ENCODE measurements at places on chromosomes 1 and 21. TPM values are rescaled to one million over a fixed set of nuclear protein-coding genes. Genes with fewer than 3 reads are reported as not detected.

Gene GPR137B
- total RNA-seq: 7.2 TPM

Gene VWA5B1
- not detected for total RNA-seq

Gene TTLL7
- 0.41 TPM for total RNA-seq

Gene GBP4
- total RNA-seq: 38.3 TPM

Gene KCNA3
- 15.5 TPM for total RNA-seq

DNA sequence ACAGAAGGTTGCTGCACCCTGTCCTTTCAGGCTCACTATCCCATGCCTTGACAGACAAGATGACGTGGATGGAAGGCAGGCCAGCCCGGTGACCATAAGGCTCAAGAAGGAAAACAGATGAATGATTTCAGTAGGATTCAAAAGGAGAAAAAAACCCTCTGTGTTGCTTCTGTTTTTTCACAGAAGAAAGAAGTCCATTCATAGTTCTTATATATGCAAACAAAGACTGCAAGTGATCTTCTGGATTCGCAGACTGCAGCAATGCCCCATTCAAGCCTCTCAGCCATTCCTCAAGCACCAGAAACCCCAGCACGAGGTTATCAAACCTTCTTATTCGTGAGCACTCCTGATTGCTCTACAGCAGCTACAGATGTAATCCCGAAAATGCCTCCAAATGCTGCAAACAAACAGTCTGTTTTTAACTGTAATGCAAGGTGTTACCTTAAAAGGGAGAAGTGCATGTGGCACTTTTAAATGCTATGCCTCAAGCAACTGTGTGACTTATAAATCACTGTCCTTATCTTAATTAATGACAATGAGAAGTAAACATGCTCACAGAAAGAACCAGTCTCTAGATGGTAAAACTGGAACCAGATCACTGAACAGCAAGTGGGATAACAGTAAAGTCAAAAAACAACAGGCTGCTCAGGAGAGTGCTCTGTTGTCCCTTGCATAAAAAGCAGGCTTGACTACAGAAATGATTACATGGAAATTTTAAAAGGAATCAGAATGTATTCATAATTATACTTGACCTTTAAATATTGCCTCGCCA lies 173.9 kb downstream of the HHIPL2 start:
- DNase-seq: no peak
- H3K27me3 ChIP-seq: no peaks in the 10 kb centered on the region
- H3K27ac ChIP-seq: no peak overlapping the region

GRCh38 chr21:43939443-43940328 lies 72.4 kb upstream of the TRAPPC10 start:
- H3K4me1 ChIP-seq: peaks cover 18% of the 10 kb centered on the region
- H3K36me3 ChIP-seq: peaks cover 4% of the 10 kb centered on the region
- H3K27ac ChIP-seq: peak overlapping the region; percentile 67
- peak overlapping the region; percentile 80 for H3K4me3 ChIP-seq

DNA sequence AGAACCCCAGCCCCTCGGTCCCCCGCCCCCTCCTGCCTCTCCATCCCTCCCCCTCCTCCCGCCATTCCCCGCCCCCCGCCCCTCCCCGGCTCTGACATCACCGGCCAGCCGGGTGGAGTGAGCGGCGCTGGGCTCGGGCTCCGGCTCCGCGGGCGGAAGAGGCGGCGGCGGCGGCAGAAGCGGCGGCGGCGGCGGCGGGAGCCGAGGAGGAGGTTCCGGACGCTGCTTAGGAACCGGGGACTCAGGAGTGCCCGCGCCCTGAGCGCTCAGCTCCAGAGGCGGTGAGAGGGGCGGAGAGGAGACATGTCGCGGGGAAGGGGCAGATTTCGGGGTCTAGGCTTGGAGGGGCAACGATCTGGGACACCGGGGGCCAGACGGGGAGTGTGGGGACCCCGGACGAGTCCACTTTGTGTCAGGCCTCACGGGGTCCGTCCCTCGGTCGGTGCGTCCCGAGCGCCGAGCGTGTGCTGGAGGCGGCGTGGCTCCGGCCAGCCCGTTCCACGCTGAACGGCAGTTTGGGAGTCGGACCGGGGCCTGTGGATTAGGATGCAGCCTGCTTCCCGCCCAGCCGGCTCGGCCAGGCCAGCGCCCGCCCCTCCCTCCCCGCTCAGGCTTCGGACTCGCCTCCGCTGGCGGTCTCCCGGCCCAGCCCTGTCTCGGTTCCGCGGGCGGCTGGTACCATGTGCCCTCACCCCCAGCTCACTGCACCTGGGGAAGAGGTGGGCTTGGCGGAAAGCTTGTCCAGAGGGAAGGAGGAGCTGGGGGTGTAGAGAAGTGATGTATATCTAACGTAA lies at the start of gene PEA15:
PEA15 (plus strand) TSS at position 143 of the 794 bp plus-strand sequence. CDS start 6,161 bp downstream, outside the sequence.
- H3K4me1 ChIP-seq: peaks cover 48% of the 10 kb centered on the region
- H3K36me3 ChIP-seq: peaks cover 16% of the 10 kb centered on the region
- H3K4me3 ChIP-seq: peak within 1 kb of the TSS; percentile 82
- H3K27me3 ChIP-seq: no peaks in the 10 kb centered on the region
- DNase-seq: peak; percentile 70
- H3K27ac ChIP-seq: peak within 1 kb of the TSS; percentile 87

- no peak for DNase-seq
- H3K27me3 ChIP-seq: no peaks in the 10 kb centered on the region
- H3K4me1 ChIP-seq: no peaks in the 10 kb centered on the region
- H3K36me3 ChIP-seq: peaks cover 33% of the 10 kb centered on the region
These were observed 50.1 kb downstream of the TUT4 start for GRCh38 chr1:52502789-52503188.

GRCh38 chr1:6012529-6013318 lies 20.5 kb upstream of the NPHP4 start:
- DNase-seq: no peak
- H3K36me3 ChIP-seq: no peaks in the 10 kb centered on the region
- no peak overlapping the region for H3K27ac ChIP-seq
- no peaks in the 10 kb centered on the region for H3K27me3 ChIP-seq
- no peak overlapping the region for H3K4me3 ChIP-seq

DNA sequence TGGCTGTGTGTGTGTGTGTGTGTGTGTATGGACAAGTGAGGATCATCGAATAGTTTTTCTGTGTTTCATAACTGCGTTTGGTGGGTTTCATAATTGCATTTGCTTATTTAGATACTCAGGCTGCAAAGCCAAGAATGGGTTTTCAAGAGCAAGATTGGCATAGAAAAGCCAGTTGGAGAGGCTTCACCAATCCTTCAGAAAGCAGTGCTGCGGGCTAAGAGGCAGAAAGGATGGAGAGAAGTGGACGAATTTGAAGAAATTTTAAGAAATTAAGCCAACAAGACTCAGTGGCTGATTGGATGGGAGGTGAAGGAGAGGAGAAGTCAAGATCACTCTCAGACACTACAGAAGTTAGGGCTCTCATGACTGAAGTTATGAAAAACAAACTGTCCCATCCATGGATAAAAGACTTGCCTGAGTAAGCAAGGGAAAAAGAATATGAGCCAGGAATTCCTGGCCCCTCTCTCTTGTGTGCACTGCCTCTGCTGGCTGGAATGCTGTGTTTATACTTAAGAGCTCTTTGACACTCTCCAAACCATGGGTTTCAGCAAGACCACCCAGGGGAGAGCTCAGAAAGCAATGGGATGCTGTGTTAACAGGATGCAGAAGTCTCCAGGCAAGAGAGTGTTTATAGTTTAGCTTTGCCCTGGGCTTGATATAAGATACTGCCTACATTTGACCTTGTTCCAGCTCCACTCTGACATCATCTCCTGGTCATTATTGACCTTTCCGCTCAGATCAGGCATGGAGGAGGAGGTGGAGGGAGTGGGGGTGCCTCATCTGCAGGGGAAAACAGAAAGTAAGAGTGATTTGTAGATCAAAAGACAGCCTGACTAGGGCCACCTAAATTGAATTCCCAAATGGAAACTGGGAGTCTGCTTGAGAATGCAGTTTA lies 232.0 kb upstream of the PLXNA2 start:
- no peak overlapping the region for H3K4me3 ChIP-seq
- H3K27ac ChIP-seq: no peak overlapping the region
- peaks cover 5% of the 10 kb centered on the region for H3K27me3 ChIP-seq
- no peaks in the 10 kb centered on the region for H3K4me1 ChIP-seq
- H3K36me3 ChIP-seq: no peaks in the 10 kb centered on the region
- DNase-seq: no peak

DNA sequence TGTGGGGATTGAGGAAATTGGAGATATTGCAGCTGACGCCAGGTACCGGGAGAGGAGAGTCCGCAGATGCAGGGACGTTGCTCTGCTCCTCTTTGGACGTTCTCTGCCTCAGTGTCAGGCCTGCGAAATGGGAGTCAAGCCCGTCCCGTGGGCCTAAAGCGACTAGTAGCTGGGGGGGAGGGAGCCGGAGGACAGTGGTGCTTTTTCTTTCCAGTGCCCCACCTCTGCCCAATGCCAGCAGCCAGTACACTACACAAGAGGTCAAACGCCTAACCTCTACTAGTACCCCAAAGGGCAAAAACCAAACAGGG lies 413.6 kb upstream of the ESRRG start:
- no peak overlapping the region for H3K27ac ChIP-seq
- DNase-seq: no peak
- H3K4me3 ChIP-seq: no peak overlapping the region
- H3K36me3 ChIP-seq: no peaks in the 10 kb centered on the region
- peaks cover 66% of the 10 kb centered on the region for H3K27me3 ChIP-seq
- peaks cover 5% of the 10 kb centered on the region for H3K4me1 ChIP-seq

DNA sequence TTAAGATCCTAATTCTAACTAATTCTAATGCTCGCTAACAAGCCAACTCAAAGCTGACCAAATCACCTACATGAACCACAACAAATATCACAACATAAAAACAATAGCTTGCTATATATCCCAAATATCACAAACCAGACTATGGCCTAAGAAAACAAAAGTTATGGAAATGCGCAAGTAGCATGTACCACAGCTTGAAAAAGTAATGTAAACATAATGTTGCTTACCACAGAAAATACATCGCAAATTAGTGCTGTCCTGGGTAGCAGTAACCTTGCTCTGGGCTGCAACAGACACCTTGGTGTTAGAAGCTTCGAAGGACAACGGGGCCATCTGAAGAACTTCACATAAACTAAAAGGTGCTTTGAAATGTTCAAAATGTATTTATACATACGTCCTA lies 107.4 kb upstream of the LBR start:
- H3K36me3 ChIP-seq: no peaks in the 10 kb centered on the region
- DNase-seq: no peak
- H3K4me1 ChIP-seq: no peaks in the 10 kb centered on the region
- H3K27ac ChIP-seq: no peak overlapping the region

DNA sequence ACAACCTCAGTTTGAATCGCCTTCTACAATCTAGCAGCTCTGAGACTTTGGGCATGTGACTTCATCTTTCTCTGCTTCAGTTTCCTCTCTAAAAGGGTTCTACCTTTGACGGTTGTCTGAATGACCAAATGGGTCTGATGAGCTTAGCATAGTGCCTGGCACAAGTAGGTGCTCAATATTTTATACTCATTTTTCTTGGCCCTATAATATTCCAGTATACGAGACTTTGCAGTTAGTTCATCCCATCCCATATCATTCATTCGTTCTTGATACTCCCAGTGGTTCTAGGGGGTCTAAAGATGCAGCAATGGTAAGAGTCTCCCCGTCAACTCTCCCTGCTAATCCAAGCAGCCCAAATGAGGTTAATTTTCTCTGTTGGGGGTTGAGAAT lies 67.6 kb downstream of the ALPL start:
- peaks cover 10% of the 10 kb centered on the region for H3K27me3 ChIP-seq
- DNase-seq: no peak
- H3K27ac ChIP-seq: no peak overlapping the region
- no peak overlapping the region for H3K4me3 ChIP-seq
- no peaks in the 10 kb centered on the region for H3K36me3 ChIP-seq

DNA sequence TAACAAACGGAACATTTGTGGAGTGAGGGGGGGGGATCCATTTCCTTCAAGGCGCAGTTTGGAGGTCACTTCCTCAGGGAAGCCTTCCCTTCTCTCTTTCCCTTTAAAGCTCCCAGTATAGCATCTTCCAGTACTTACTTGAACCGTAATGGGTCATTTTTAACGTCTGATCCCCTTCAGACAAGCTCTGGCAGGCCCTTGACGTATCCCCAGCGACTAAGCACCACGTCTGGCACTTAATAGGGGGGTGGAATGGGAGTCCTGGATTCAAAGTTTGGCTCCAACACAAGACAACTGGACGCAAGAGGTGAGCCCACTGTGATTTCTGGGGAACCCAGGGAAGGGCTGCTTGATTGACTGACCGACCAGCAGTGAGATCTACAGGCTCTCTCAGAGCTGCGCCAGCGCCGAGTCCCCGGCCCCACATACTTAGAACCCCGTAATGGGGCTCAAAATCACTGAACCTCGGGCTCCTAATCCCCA lies 441 bp downstream of the YARS1 start:
- peaks cover 51% of the 10 kb centered on the region for H3K36me3 ChIP-seq
- no peaks in the 10 kb centered on the region for H3K27me3 ChIP-seq
- peak overlapping the region; percentile 98 for H3K27ac ChIP-seq

DNA sequence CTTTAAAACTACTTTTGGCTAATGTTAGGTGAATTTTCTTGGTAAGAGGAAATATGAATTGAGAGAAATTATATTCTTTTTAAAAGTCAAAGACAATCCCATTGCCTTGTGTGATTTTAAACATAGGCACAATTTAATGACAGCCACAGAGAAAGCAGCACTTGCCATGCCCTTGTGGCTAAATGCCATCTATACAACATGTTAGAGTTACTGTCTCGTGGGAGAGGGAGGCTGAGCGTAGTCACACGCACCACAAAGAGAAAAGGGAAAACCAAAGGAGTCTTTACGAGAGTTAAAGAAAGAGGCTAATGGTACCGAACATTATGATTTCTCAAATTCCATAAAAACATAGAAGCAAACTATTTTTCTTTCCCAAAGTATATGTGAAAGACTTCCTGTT lies 537.9 kb downstream of the PTPRC start:
- H3K4me3 ChIP-seq: no peak overlapping the region
- DNase-seq: no peak
- H3K4me1 ChIP-seq: peaks cover 30% of the 10 kb centered on the region
- H3K36me3 ChIP-seq: no peaks in the 10 kb centered on the region

- peaks cover 4% of the 10 kb centered on the region for H3K36me3 ChIP-seq
- H3K27ac ChIP-seq: no peak overlapping the region
- DNase-seq: no peak
- H3K4me1 ChIP-seq: no peaks in the 10 kb centered on the region
- H3K4me3 ChIP-seq: no peak overlapping the region
These were observed 124.6 kb downstream of the HLCS start for GRCh38 chr21:36841866-36842265.

DNA sequence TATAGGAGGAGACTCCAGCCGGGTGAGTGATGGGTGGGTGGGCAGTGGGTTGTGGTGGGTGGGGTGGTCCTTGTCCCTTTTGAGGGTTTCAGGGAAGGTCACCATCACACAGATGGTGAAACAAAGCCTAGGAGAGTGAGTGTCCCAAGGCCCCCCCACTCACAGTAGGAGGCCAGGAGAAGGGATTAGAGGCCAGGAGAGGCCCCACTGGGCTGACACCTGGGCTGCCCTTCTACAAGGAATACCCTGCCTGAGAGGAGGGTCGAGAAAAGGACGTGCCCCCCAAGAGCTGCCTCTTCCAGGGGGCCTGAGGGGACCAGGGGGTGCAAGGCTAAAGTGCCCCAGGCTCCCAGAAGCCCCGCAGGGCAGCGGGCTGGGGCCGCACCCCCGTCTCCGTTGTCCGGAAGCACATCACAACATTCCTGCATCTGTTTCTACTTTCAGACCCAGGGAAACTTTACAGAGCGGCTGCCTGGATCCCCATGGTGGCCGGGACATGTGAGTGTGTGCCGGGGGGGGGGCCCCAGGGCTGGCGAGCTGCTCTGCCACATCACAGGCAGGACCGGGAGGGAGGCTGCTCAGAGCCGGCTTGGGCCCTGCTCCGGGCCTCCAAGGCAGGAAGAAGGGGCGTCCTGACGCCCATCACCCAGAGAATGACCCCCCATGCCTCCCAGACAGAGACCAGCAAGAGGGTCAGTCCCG lies 68.2 kb downstream of the ARHGEF16 start:
- H3K36me3 ChIP-seq: no peaks in the 10 kb centered on the region
- H3K27ac ChIP-seq: no peak overlapping the region
- H3K27me3 ChIP-seq: no peaks in the 10 kb centered on the region
- no peaks in the 10 kb centered on the region for H3K4me1 ChIP-seq
- H3K4me3 ChIP-seq: no peak overlapping the region
- DNase-seq: no peak

Data from activated CD8-positive, alpha-beta T cell treated with anti-CD3 and anti-CD28 coated beads for 36 hours (primary cell).